ENCODE measurements at places on chromosomes 2 and 18.

DNA sequence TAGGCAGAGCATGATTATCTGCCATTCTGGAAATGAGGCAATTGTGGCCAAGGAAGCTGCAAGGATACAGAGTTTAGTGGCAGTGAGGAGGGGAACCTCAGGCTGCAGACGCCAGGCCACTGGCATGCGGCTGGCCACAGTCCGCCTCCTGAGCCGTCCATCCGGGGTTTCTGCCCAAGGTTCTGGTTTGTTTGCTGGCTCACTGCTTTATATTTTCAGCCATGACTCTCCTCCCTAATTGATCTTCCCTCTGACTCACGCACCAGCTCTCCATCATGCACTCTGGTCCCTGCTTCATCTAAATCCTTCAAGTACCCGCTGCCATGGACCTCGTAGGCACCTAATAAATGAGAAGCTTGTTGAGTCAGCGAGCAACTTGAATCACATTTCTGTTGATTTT lies 107.8 kb upstream of the REV1 start:
- no peak for DNase-seq

- DNase-seq, result no peak
Measured at GRCh38 chr2:228067309-228067708, 114.2 kb downstream of the SPHKAP start.

GRCh38 chr2:200850512-200851256 lies 13.8 kb downstream of the CLK1 start:
- no peak for DNase-seq

GRCh38 chr2:142822190-142822589 lies 55.3 kb upstream of the KYNU start:
- DNase-seq, result no peak

DNA sequence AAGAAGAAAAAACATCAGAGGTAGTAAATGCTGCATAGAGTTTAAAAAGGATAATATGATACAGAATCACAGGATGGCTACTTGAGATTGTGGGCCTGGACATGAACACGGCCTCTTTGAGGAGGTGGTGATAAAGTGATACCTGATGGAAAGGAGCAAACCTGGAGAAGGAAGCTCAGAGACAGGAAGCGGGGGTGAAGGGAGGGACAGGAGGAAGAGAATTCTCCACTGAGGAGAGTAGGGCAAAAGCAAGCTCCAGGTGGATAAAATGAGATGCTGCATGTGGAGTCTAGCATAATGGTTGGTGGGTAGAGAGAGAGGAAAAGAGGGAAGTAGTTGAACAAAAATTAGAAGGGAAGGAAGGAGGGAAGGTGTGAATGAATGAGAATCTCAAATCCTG lies 77.0 kb upstream of the GALNT3 start:
- no peak for DNase-seq

- no peak for DNase-seq
Measured at GRCh38 chr2:98219152-98219551, 127.1 kb upstream of the CNGA3 start.
